Heart left ventricle (tissue), 16 donors: ENCODE measurements at places on chromosomes 7 and 10. TPM values are rescaled to one million over a fixed set of nuclear protein-coding genes. Genes with fewer than 3 reads are reported as not detected.
A peak's percentile ranks its signal among the peaks of the same experiment; 100 is the strongest.

GRCh38 chr10:35259769-35260397, 76.4 kb upstream of the CCNY start:
- no peak for DNase-seq

The DDIT4 gene
- total RNA-seq, result 14.6 TPM

- DNase-seq, result no peak
These were observed 12.3 kb downstream of the OSBPL3 start for GRCh38 chr7:24967696-24968095.

- no peak for DNase-seq
These were observed 58.1 kb downstream of the CTBP2 start for GRCh38 chr10:125102246-125102645.

DNA sequence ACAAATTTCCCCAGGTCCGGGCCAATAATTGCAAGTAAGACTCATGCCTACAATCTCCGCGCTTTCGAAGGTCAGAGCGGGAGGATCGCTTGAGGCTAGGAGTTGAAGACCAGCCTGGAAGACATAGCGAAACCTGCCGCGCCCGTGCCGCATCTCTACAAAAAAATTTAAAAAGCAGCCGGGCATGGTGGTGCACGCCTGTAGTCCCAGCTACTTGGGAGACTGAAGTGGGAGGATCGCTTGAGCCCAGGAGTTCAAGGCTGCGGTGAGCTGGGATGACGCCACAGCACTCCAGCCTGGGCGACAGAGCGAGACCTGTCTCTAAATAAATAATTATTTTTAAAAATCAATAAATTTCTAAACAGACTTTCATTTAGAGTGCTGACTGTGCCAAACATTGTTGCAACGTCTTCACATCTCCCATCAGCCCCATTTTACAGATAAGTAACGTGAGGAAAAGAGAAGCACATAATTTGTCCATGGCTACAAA, 494 bp upstream of the CFAP43 start:
- DNase-seq, result no peak

The SLC39A12 gene
- not detected for total RNA-seq

DNA sequence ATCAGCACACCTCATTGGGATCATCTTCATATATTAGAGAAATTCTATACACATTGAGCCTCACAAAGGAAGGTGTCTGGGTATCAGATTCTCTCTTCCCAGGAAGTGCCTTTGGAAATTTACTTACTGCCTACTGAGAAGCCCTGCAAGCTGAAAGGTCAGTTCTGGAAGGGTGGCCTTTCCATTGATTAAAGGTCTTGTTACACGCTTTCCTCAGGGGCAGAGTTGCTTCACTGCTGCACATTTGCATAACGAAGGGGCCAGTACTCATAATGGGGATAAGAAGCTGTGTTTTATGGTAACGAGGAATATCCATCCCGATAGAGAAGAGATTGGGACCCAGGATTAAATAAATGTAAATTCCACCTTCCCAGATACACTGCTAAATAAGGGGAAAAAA, 19.4 kb upstream of the IL15RA start:
- DNase-seq, result no peak

- DNase-seq, result no peak
These were observed 5.2 kb downstream of the ANKRD1 start for GRCh38 chr10:90915766-90916075.

DNA sequence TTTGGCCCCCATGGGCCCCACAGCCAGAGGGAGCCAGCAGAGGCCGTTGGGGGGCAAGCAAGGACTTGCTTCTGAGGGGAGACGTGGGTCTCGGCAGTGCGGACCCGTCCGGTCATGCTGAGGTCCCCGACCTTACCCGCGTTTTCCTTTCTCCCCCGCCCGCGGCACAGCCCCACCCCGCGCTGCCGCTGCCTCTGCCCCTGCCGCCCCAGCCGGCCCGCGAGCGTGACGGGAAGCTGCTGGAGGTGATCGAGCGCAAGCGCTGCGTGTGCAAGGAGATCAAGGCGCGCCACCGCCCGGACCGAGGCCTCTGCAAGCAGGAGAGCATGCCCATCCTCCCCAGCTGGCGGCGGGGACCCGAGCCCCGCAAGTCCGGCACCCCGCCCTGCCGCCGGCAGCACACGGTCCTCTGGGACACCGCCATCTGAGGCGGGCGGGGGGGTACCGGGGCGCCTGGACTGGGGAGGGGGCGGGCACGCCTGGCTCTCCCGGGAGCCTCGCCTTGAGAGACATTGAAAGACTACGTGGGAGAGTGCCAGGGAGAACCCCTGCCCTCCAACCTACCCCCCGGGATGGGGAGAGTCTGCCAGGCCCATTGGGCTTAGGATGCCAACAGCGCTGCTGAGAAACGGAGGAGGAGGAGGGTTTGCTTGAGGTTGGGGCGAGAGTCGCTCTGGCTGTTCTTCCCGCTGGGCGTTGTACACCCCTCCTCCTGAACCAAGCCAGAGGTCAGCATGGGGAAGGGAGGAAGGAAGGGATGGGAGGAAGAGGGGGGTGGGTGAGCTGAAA, 9.9 kb downstream of the NYAP1 start:
- peak; percentile 60 for DNase-seq

GRCh38 chr7:122535086-122535485, 163.8 kb downstream of the RNF133 start:
- no peak for DNase-seq

GRCh38 chr10:14775656-14776055, 959 bp upstream of the FAM107B start:
- DNase-seq, result no peak

- no peak for DNase-seq
These were observed 83.9 kb downstream of the ADCY1 start for GRCh38 chr7:45657890-45658715.

DNA sequence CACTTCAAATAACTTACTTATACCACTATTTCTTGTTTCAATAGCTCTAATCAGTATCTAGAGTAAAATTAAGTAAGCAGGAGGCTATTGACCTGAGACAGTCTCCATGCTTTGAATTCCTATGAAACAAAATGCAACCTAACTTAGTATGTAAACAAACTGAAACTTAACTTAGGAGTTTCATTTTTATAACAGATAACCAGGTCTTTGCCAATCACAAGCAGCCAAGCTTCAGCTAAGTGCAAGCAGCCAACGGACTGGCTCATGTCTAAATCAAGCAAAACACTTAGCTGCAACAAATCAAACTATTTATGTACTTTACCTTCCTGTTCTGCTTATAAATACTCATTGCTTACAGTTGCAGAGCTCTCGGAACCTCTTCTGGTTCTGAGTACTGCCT, 4.4 kb upstream of the GSTK1 start:
- DNase-seq, result no peak

The CYP51A1 gene
- total RNA-seq, result 18.5 TPM

The GIMAP7 gene
- total RNA-seq, result 18.9 TPM

GRCh38 chr7:40604601-40605438, 470.0 kb downstream of the SUGCT start:
- DNase-seq, result peak; percentile 30

The AVPI1 gene
- 7.0 TPM for total RNA-seq

- DNase-seq, result peak; percentile 23
These were observed 1355.5 kb upstream of the LRRTM3 start for GRCh38 chr10:65570143-65571010.

The LIPK gene
- total RNA-seq, result not detected

DNA sequence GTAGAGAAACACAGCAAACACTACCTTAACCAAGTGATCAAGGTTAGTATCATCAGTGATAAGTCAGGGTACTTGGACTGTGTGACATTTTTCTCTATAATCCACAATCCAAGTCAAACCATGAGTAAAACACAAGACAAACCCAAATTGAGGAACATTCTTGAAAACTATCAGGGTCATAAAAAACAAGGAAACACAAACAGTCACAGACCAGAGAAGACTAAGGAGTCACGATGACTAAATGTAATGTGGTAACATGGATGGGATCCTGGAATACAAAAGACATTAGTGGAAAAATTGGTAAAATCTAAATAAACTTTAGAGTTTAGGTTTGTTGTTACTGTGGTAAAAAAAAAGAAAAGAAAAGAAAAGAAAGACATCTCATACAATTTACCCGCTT, 103.8 kb downstream of the ARMH3 start:
- no peak for DNase-seq

The CYP26C1 gene
- total RNA-seq, result not detected

GRCh38 chr7:138075350-138075749, 909 bp upstream of the AKR1D1 start:
- no peak for DNase-seq

The KCND2 gene
- 0.41 TPM for total RNA-seq

The FBXL13 gene
- total RNA-seq, result 0.39 TPM

- no peak for DNase-seq
These were observed 203.0 kb upstream of the MDFIC start for GRCh38 chr7:114718861-114719260.

DNA sequence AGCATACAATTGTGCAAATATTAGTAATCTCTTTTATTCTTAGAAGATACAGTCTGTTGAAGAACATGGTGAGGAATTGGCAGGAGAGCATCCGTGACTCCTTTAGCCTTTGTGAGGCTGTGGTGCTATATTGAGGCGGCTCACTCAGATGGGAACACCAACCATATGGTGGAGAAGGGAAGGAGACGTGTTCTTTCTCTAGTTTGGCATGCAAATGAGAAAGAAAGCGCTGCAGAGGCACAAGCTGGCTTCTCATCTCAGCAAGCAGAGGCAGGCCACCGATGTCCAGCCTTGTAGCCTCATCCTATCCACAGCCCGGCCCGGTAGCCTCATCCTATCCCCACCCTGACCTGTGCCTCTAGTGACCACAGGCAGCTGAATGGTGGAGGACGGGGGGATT, 288.3 kb downstream of the CAMK1D start:
- DNase-seq, result no peak

The TMEM229A gene
- 0.15 TPM for total RNA-seq

The CRYGN gene
- total RNA-seq, result not detected

GRCh38 chr10:132101529-132101928, 35.8 kb downstream of the JAKMIP3 start:
- DNase-seq, result no peak

The ASB10 gene
- total RNA-seq, result 34.8 TPM

- no peak for DNase-seq
These were observed 37.0 kb downstream of the RPA3 start for GRCh38 chr7:7681191-7681935.
